ENCODE measurements at places on chromosomes 3 and 15. TPM values are rescaled to one million over a fixed set of nuclear protein-coding genes. Genes with fewer than 3 reads are reported as not detected.

DNA sequence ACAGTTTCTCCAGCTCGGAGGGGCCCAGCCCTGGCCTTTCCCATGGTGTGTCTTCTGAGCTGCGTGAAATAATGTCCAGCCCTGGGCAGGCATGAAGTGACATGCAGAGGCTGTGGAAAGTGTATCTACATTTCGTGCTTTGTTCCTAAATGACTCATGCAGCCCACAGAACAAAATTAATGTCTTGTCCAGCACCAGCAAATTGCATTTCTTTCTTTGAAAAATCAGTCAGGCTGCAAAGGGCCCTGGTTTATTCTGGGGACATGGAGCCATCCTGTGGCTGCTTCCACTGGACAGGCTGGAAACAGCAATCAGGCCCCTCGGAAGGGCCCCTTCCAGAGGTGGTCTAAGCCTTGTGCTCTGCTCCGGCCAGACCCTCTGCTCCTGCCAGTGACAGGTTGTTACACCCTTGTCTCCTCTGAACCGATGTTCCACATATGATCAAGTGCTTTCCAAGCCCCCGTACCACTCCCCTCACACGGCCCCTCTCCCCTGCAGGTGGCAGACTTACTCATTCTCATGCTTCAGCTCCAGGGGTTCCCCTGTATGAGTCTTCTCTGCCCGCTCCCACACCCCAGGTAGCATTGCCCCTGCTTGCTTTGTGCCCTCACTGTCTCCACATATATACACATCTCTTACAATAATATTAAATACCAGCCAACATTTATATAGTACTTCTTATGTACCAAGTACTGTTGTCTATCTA, 33.7 kb downstream of the CRYGS start:
- H3K27me3 ChIP-seq = no peaks in the 10 kb centered on the region
- peaks cover 6% of the 10 kb centered on the region for H3K4me1 ChIP-seq
- no peak overlapping the region for H3K27ac ChIP-seq
- H3K36me3 ChIP-seq = no peaks in the 10 kb centered on the region
- no peak for DNase-seq

GRCh38 chr3:33287672-33288282, 10.5 kb downstream of the FBXL2 start:
- no peak overlapping the region for H3K4me3 ChIP-seq
- H3K36me3 ChIP-seq = no peaks in the 10 kb centered on the region
- no peaks in the 10 kb centered on the region for H3K4me1 ChIP-seq
- DNase-seq = no peak
- no peaks in the 10 kb centered on the region for H3K27me3 ChIP-seq

DNA sequence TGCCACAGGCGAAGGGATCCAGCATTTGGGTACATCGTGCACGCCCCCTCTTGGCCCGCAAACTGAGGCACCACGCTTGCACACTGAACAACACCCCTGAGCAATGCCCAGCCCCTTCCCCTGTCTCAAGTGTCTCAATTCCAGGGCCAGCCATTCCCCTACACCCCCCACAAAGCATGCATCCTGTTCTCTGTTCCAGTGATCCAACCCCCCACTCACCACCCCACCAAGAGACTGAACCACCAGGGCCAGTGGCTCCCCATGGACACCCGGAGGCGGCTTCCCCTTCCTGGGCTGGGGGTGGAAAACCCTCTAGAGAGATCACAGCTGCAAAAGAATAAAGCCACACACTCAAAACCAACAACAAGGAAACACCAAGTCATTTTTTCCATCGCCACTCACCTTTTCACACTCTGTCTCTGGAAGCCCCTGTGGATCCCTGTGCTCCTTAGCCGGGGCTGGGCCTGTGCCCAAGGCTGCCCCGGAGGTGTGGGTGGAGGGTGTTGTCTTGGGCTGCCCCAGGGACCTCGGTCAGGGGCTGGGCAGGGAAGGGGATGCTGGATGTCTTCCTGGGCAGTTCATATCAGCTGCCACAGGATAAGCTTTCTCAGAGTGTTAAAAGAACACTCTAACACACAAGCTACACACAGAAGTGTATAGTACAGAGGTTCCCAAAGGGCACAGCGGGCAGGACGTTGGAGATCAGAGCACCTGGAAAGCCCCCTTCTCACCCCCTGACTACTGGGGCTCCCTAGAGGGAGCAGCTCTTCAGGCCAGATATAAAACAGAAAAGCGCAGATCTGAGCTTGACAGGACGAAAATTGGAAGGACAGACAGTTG, 92.5 kb downstream of the CHSY1 start:
- H3K27me3 ChIP-seq = no peaks in the 10 kb centered on the region
- H3K36me3 ChIP-seq = no peaks in the 10 kb centered on the region
- no peak overlapping the region for H3K27ac ChIP-seq
- DNase-seq = no peak

DNA sequence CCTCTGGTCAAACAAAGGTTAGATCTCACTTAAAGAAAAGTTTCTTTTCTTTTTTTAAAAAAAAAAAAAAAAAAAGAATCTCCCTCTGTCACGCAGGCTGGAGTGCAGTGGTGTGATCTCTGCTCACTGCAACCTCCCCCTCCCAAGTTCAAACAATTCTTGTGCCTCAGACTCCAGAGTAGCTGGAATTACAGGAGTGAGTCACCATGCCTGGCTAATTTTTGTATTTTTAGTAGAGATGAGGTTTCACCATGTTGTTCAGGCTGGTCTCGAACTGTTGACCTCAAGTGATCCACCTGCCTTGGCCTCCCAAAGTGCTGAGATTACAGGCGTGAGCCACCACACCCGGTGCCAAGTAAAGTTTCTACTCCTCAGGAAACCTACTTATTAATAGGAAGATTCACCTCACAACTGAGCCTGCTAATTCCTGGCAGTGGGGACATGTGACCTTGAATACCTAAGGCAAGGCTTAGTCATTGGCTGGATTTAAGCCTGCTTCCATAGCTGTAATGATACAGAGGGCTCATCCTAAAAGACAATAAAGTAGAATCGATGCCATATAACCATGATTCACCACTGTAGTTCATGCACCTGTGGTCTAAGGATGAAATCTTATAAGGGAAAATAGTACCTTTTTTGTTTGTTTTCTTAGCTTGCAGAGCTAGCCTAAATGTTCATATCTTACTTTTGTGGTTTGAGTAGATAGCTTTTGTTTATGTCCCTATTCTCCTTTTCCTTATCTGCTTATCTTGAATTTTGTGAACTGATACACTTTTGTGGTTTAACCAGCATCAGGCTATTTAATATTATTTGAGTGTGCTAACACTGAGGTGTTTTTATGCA, 24.8 kb upstream of the RBMS3 start:
- no peaks in the 10 kb centered on the region for H3K36me3 ChIP-seq
- no peaks in the 10 kb centered on the region for H3K4me1 ChIP-seq
- no peak overlapping the region for H3K27ac ChIP-seq
- no peaks in the 10 kb centered on the region for H3K27me3 ChIP-seq
- H3K4me3 ChIP-seq = no peak overlapping the region

Gene ADPRH
- total RNA-seq = 10.4 TPM

Measured in esophagus muscularis mucosa (tissue), 4 donors.